NCI-H1930 (cell line): ENCODE measurements at places on chromosomes 6 and 20.

GRCh38 chr20:44034451-44034850, 119.8 kb downstream of the TOX2 start:
- no peak for DNase-seq

- no peak for DNase-seq
Measured at GRCh38 chr20:49976542-49976941, 6.2 kb upstream of the SNAI1 start.

GRCh38 chr20:40688129-40689099, 622 bp downstream of the MAFB start:
- no peak for DNase-seq

DNA sequence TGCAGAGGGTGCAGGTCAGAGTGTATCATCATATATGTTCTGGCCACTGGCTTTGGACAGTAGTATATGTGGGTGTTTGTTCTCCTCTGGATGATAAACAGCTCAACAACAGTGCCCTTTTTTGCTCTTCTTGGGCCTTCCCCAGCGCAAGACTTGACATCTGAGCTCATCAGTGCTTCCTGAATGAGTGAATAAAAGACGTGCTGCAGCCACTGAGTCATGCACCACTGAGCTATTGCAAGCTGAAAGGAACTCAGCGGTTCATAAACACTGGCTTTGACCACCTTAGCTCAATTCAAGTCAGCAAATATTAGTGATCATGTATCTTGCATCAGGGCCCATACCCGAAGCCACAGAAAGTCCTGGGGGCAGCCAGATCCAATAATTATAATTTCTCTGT, 105.3 kb upstream of the KCNG1 start:
- DNase-seq = no peak

DNA sequence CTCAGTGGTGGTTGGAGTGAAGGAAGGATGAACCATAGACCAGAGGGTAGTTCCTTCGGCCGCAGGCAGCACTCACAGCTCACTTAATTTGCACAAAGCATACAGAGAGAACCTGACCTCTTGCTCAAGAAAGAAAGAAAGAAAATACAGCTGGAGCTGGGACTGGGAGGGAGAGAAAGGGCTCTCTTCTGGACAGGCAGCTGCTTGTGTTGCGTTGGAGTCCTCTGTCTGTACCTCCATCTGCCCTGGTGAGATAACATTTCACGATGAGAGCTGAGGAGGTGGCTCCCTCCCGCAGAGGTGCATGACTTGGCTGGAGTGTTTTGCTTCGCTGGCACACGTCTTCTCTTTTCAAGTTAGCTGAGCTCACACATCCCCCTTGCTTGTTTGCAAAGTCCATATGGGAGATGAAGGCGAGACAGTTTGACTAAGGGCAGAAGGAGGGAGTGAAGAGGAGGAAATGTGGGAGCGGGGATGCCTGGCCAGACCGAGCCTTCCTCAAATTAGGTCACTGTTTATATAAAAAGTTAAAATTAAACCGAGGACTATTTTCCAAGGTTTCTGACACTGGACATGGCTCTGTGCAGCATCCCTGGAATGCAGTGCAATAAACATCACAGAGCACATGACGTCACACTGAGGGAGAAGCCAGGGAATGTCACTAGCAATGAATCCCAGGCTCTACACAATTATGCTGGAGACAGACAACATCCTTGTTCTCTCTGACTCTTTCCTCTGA, 359.4 kb downstream of the CD83 start:
- DNase-seq = no peak

- DNase-seq = no peak
Measured at GRCh38 chr6:169513478-169514193, 188.2 kb downstream of the WDR27 start.

DNA sequence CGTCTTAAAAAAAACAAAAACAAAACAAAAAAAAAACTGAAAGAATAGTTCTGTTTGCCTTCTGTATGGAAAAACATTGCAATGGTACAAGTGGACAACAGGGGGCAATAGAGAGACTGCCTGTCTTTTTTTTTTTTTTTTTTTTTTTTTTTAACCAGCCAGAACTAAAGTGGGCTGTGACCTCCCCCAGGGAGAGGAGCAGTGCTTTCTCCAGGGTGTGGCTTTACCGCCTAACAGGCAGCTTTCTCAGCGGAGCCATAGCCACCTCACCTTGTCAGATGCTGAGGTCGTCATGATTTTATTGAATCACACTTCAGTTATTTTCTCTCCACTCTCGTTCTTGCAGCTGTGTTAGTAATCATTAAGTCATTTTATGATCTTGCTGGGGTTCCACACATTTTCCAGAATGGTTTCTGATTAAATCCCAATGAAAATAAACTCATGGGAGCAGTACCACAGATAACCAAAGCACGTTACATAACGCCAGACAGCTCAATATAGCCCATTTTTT, 78.4 kb downstream of the GMPR start:
- no peak for DNase-seq

- DNase-seq = no peak
Measured at GRCh38 chr6:146883640-146884531, 285.1 kb downstream of the ADGB start.

DNA sequence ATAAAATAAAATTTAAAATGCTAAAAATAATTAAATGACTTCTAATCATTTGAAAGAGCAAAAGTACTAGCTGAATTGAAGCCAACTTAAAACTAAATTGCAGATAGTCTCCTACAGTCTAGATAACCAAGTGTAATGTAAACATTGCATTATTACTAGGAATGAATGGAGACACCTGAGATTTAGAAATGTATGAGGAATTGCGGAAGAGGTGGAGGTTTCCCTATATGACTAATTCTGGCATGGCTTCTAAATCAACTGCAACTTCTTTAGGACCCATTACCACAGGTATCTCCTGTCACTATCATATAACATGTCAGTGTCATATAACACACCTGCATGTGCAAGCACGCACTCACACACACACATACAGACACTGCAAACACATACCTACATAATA, 13.2 kb upstream of the GPR6 start:
- DNase-seq = no peak

- no peak for DNase-seq
Measured at GRCh38 chr20:53085720-53086119, 113.6 kb downstream of the TSHZ2 start.

- DNase-seq = no peak
Measured at GRCh38 chr20:50152394-50153152, 950 bp downstream of the PEDS1 start.

DNA sequence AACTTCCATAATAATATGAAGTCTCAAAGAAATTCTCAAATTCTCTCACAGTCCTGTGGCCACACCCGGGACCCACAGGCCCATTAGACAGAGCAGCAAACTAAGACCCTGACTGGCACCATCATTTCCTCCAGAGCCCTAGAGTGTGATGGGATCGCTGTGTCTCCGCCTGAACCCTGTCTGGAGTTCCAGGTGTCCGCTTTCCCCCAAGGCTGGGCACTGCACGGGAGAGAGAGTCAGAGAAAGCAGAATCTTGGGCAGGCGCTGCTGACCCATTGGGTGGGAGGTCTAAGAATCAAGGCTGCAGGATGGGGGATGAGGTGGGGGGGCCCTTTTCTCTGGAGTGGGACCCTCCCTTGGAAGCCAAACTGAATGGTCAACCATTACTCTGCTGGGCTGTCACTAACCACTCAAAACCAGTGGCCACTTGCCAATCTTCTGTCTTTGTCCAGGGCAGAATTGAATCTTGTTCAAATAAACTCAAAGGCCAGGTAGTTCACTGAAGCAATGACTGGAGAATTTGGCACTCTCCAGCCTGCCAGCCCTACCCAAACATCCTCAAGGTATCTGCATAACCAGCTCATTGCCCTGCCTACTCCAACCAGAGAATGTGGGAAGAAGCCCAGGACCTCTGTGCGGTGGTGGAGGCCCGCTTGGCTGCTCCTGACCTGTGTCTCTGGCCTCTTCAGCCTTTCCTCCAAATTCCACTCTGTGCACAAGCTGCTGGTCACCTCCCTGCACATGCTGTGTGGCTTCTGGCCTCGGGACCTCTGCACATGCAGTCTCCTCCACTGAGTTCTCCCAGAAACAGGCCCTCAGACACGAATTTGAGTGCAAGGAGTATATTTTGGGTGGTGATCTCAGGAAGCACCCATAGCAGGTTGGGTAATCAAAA, 141.1 kb downstream of the CEBPB start:
- DNase-seq = no peak

- peak; percentile 51 for DNase-seq
Measured at GRCh38 chr6:132067286-132067685, 116.1 kb upstream of the CCN2 start.

DNA sequence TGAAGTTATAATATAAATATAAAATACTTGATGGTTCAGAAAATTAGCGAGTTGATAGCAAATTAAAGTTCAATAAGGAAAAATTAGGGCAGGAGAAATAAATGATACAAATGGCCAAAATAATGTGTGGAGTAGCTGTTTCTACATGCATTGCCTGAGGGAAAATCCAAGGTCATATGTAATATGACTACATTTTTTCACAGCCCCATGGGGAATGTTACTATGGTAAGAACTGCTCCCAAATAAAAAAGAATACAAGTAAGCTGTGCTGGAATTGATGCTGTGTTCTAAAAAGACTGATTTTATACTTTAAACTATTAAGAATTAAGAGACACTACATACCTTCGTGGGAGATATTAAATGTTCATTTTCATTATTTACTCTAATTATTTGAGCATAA, 34.1 kb downstream of the MEI4 start:
- DNase-seq = no peak

DNA sequence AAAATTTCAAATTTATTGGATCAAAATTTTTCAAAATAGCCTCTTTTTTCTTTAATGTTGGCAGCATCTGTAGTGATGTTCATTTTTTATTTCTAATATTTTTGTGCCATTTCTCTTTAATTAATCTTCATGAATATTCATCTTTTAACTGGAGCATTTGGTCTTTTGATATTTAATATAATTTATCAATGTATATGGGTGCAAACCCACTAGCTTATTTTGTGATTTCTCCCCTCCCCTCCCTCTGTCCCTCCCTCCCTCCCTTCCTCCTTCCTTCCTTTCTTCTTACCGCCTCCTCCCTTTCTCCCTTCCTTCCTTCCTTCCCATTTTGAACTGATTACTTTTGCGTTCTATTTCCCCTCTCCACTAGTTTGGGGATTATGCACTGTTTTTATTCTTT, 49.2 kb downstream of the TGM2 start:
- no peak for DNase-seq

GRCh38 chr6:141874930-141875602, 257.7 kb upstream of the GJE1 start:
- no peak for DNase-seq

GRCh38 chr6:139996253-139996834, 621.9 kb upstream of the CITED2 start:
- DNase-seq = peak; percentile 9

DNA sequence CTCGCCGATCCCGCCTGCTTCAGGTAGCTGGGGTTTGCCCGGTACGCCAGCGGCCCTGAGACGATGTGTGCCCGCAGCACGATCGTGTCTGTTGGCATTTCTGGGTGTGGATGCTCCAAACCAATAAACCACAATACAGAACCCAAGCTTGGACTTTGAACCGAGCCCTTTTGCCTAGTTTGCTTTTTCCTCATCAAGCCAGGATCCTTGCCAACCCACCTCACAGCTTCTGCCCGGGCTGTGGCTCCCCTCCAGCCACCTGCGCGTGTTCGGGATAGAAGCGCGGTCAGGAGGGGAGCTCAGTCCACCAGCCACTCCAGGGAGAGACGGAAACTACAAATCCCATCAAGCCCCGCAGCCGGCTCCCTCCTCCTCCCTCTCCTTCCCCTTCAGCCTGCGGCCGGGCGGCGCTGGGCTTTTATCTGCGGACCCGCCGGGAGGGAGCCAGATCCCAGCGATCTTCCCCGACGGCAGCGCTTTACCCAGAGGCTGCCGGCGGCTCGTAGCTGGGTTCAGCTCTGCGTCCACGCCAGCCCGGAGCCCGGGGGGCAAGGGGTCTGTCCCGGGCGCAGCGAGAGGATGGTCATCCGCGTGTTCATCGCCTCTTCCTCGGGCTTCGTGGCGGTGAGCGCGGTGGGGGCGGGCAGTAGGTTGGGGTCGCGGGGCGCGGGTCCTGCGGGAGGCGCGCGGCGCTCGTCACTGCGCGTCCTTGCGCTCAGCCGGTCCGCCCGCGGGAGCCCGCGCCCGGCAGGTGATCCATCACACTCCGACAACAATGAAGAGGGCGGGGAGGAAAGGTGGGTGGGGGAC, at the start of gene SH3BGRL2:
Gene SH3BGRL2 (plus strand): TSS at position 447 of the 810 bp plus-strand sequence. CDS start 133 bp downstream, at position 580.
- peak; percentile 8 for DNase-seq

- no peak for DNase-seq
Measured at GRCh38 chr20:2840967-2841531, 504 bp downstream of the VPS16 start.

DNA sequence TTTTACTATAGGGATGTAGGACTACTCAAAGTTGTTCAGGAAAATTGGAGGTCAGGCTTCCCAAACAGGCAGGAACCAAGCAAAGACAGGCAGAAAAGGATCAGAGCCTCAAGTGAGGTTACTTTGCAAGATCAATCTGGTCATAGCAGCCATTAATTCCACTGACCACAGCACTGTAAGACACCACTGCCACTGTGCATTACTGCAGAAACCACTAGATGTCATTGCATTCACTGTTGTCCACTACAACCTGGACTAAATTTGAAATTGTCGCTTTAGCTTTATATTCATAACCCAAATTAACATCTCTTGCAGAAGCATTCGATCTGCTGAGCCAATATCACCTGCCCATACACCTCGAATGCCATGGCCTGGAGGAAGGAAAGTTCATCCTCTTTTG, 126.9 kb upstream of the UFL1 start:
- DNase-seq = no peak

- DNase-seq = no peak
Measured at GRCh38 chr6:96624957-96625356, 62.0 kb downstream of the FHL5 start.
